Ascending aorta (tissue), 2 donors: ENCODE measurements at places on chromosomes 5 and 9. TPM values are rescaled to one million over a fixed set of nuclear protein-coding genes. Genes with fewer than 3 reads are reported as not detected.

DNA sequence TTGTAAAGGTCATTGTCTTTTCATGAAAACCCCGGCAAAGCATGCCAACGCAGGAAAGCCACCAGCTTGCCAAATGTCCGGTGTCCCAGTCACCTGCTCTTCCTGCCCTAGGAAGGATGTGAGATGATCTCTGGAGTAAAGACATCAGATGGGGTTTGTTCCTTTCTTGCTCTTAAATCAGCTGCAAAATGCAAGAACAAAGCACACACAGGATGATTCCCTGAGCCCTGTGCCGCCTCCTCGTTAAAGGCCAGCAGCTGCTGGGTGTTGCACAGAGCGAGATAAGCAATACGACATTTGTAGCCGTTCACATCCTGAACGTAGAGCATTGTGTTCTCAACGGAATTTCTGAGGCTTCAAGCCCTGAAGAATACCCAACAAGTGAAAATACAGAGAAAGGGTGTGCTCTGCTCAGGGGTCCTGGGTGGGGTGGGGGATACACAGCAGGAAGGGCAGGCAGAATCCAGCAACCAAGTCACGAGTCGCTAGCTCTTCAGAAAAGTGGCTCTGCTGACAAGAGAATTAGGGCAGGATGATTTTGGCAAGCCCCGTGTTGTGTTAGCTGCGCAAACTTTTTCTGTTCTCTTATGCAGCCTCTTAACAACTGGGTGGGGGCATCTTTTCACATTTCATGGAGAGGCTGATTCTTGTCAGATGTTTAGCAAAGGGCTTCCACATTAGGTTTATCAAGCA is 229.2 kb upstream of the MAP3K1 start:
- H3K36me3 ChIP-seq, result no peaks in the 10 kb centered on the region
- H3K27me3 ChIP-seq, result no peaks in the 10 kb centered on the region
- DNase-seq, result no peak
- no peak overlapping the region for H3K27ac ChIP-seq

DNA sequence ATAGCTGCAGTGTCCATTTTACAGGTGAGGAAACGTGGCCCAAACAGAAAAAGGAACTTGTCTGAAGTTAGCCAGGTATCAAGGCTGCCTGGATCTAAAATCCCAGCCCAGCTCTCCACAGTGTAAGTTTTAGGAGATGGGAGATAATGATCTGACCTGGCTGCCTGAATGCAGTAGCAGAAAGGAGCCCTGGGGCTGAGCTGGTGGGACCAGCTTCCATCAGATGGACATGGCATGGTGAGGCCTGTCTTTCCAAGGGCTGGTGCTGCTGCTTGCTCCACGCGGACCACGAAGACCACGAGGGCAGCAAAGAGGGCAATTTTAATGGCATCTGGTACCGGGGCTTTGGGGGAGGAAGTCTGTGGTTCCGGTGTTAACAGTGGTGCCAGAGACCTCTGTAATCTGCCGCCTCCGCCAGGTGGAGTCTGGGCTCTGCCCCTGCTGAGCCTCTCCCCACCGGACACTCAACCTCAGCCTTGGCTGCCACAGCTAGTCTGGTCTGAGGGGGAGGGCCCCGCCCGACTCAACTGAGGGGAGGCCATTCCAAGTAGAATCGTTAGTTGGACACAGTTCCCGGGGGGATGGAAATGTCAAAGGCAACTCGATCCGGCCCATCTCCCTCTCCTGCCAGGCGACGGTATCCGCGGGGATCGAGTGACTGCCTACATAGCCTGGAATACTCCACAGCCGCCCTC is 650 bp downstream of the MYORG start:
- no peaks in the 10 kb centered on the region for H3K27me3 ChIP-seq
- H3K27ac ChIP-seq, result peak overlapping the region; percentile 74
- H3K36me3 ChIP-seq, result peaks cover 6% of the 10 kb centered on the region
- H3K4me1 ChIP-seq, result peaks cover 7% of the 10 kb centered on the region

GRCh38 chr5:72472666-72473422 is 34.4 kb downstream of the ZNF366 start:
- no peaks in the 10 kb centered on the region for H3K27me3 ChIP-seq
- H3K36me3 ChIP-seq, result no peaks in the 10 kb centered on the region
- H3K27ac ChIP-seq, result no peak overlapping the region
- H3K4me1 ChIP-seq, result peaks cover 5% of the 10 kb centered on the region

GRCh38 chr5:1161108-1161832 is 40.1 kb upstream of the SLC6A19 start:
- H3K36me3 ChIP-seq, result no peaks in the 10 kb centered on the region
- no peak overlapping the region for H3K27ac ChIP-seq
- DNase-seq, result no peak
- H3K4me1 ChIP-seq, result no peaks in the 10 kb centered on the region
- no peak overlapping the region for H3K4me3 ChIP-seq

- H3K36me3 ChIP-seq, result no peaks in the 10 kb centered on the region
- DNase-seq, result no peak
- H3K4me3 ChIP-seq, result no peak overlapping the region
- no peak overlapping the region for H3K27ac ChIP-seq
- H3K4me1 ChIP-seq, result no peaks in the 10 kb centered on the region
Observed at GRCh38 chr9:133930046-133930681, 62.0 kb downstream of the VAV2 start.

DNA sequence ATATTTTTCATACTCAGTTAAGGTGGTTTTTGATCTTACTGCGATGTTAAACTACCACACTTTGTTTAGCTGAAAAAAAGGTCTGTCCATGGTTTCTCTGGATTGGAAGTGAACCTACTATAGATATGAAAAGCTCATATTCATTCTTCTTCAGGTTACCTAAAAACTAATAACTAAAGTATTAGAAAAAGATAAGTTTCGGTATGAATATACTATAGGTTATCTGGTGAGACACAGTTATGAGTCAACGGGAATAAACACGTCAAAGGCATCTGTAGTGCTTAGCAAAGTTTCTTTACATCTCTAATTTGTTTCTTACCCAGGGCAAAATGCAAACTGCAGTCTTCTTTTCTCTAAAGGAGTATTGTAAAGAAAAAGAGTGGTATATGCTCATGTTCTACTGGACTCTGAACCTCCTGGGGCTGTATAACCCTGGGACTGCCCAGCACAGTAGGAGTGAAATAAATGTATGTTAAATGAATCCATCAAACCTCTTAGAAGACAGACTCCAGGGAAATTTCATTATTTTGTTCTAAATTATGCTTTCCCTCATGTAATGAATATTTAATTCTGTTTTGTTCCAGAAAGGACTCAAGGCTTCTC is 521.9 kb downstream of the PDE4D start:
- no peak overlapping the region for H3K4me3 ChIP-seq
- H3K27ac ChIP-seq, result no peak overlapping the region
- H3K4me1 ChIP-seq, result no peaks in the 10 kb centered on the region
- H3K36me3 ChIP-seq, result no peaks in the 10 kb centered on the region
- no peaks in the 10 kb centered on the region for H3K27me3 ChIP-seq
- no peak for DNase-seq

DNA sequence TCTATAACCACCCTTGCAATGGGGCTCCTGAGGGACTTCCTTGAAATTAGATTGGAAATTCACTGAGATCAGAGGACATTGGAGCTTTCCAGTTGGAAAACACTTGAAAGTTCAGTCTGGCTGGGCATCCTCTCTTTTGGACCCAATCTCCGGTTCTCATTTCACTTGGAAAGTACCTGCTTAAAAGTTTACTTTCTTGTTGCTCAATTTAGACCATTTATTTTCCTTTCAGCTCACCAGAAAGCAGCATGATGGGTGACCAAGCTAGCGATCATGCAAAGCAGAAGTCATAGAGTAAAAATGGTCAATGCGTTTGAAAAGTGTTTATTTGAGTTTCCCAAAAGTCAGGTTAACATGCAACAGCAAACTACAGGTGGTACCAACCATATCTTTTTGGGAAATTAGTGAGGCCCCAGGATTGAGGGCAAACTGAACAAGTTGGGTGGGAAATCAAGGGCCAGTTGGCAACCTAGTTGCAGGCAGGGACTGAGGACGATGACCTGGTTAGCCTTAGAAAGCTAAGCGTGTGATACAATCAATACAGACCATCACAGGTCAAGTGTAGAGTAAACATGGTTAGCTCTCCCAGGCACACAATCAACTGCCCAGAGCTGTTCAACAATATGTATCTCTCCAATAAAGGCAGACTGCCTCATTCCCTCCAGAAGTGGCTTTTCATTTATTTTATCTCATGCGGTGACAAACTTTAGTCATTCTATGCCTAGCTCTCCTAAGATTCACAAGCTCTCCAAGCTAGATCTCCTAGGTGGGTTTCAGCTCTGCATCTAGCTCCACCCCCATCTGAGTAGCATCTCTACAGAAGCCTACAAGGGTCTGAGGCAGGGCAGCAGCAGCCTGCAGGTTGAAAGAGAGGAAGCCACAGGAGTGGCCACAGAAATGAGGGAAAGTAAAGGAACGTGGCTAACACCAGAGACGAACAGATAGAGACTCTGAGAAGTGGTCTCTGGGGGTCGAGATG is 136.9 kb downstream of the UGCG start:
- no peak overlapping the region for H3K4me3 ChIP-seq
- H3K36me3 ChIP-seq, result no peaks in the 10 kb centered on the region
- peaks cover 3% of the 10 kb centered on the region for H3K4me1 ChIP-seq

DNA sequence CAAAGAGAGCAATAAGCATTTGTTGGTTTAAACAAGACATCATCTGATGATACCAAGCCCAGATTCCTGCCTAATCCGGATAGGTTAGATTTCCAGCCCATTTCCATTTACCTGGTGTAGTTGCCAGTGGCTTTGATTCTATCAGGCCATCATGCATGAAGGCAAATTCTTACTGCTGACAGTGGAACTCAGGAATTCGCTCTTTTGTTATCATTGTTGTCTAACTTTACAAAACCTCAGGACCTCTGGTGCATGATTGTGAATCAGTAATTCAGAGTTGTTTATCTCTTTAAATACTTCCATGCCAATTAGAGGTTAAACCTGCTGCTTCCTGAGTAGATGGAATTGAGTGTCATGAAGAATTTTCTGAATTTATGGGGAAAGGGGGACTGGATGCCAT is 76.5 kb downstream of the C9orf152 start:
- peaks cover 5% of the 10 kb centered on the region for H3K36me3 ChIP-seq
- DNase-seq, result no peak
- H3K4me1 ChIP-seq, result peaks cover 22% of the 10 kb centered on the region
- H3K27ac ChIP-seq, result peak overlapping the region; percentile 2
- no peaks in the 10 kb centered on the region for H3K27me3 ChIP-seq

GRCh38 chr9:126297661-126298060 is 29.0 kb upstream of the MVB12B start:
- H3K36me3 ChIP-seq, result no peaks in the 10 kb centered on the region
- no peak overlapping the region for H3K27ac ChIP-seq
- DNase-seq, result peak; percentile 21

- H3K27me3 ChIP-seq, result no peaks in the 10 kb centered on the region
- peak overlapping the region; percentile 39 for H3K4me3 ChIP-seq
- DNase-seq, result no peak
- peaks cover 29% of the 10 kb centered on the region for H3K4me1 ChIP-seq
- no peaks in the 10 kb centered on the region for H3K36me3 ChIP-seq
Observed at GRCh38 chr9:98974554-98974953, 30.8 kb downstream of the COL15A1 start.

GRCh38 chr5:35341189-35341588 is 110.9 kb upstream of the PRLR start:
- H3K4me1 ChIP-seq, result no peaks in the 10 kb centered on the region
- no peaks in the 10 kb centered on the region for H3K27me3 ChIP-seq
- no peaks in the 10 kb centered on the region for H3K36me3 ChIP-seq
- no peak for DNase-seq

DNA sequence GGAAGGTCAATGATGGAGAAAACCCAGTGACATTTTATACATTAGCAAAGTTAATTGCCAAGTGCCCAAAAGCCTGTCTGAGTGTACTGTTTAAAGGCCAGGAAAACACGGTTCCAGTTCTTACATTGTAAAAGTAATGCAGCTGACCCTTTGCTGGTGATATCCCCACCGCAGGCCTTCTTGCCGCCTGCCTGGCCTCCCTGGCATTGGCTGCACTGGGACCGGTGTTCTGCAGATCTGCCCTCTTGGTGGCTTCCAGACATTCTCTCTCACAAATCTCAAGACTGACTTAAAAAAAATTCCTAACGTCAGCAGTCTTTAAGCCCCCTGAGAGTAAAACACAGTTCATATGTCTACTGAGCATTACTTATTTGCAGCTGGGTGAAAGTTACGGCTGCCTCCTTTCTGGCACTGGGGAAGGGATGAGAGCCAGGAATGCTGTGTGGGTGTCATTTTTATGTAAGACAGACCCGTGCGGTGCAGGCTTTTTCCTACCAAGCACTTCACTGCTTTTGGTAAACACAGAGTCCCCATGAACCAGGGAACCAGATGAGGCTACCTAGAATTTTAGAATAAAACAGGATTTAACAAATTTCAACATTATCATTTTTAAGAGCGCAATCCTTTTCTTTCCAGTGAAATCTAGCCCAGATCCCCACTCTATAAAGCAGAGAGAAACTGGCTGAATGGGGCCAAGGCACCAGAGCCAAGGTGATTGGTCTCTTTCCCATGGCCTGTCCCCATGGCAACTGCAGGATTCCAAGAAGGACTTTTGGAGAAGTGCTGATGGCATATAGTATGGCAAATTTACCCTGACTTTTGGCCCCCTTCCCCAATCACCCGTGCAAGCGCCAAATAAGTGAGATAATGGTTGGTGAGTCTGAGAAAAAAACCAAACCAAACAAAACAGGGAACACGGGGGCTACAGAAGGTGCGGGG is 80.8 kb downstream of the LMNB1 start:
- DNase-seq, result no peak
- no peaks in the 10 kb centered on the region for H3K4me1 ChIP-seq
- H3K4me3 ChIP-seq, result no peak overlapping the region
- no peaks in the 10 kb centered on the region for H3K27me3 ChIP-seq
- H3K27ac ChIP-seq, result no peak overlapping the region
- H3K36me3 ChIP-seq, result no peaks in the 10 kb centered on the region

- no peak overlapping the region for H3K4me3 ChIP-seq
- no peak overlapping the region for H3K27ac ChIP-seq
- DNase-seq, result no peak
- no peaks in the 10 kb centered on the region for H3K4me1 ChIP-seq
- H3K27me3 ChIP-seq, result no peaks in the 10 kb centered on the region
Observed at GRCh38 chr5:119166026-119166425, 95.1 kb downstream of the DMXL1 start.

DNA sequence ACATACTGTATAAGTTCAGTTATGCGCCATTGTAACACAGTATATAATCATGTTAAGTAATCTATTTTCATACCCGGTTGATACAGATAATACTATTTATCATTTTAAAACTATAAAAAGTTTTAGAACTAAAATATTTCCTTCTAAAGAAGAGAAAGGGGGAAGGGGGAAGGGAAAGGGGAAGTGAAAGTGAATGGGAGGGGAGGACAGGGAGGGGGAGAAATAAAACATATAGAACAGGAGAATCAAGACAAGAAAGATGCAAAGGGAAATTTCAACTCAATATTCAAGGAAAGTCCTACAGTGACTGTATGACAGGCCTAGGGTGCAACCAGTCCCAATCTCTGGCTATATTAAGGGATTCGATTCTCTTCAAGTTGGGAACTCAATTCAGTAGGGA is 1278.8 kb downstream of the MAT2B start:
- H3K4me1 ChIP-seq, result no peaks in the 10 kb centered on the region
- DNase-seq, result no peak
- H3K36me3 ChIP-seq, result no peaks in the 10 kb centered on the region
- H3K27ac ChIP-seq, result no peak overlapping the region
- no peaks in the 10 kb centered on the region for H3K27me3 ChIP-seq

GRCh38 chr5:14386884-14387624 is 194.5 kb upstream of the OTULINL start:
- no peak overlapping the region for H3K4me3 ChIP-seq
- peaks cover 83% of the 10 kb centered on the region for H3K36me3 ChIP-seq
- DNase-seq, result no peak
- no peaks in the 10 kb centered on the region for H3K4me1 ChIP-seq

Gene AMBP
- total RNA-seq, result 6.6 TPM

Gene PCDHA10
- total RNA-seq, result 2.0 TPM

Gene IFNA13
- total RNA-seq, result not detected

Gene CDC20B
- total RNA-seq, result not detected

Gene MAP1B
- total RNA-seq, result 1,059 TPM

Gene ANKRD33B
- total RNA-seq, result 7.2 TPM
